ENCODE measurements at places on chromosomes 4 and X.
A peak's percentile ranks its signal among the peaks of the same experiment; 100 is the strongest.

GRCh38 chrX:10519761-10520160, 100.6 kb downstream of the MID1 start:
- no peak for DNase-seq

DNA sequence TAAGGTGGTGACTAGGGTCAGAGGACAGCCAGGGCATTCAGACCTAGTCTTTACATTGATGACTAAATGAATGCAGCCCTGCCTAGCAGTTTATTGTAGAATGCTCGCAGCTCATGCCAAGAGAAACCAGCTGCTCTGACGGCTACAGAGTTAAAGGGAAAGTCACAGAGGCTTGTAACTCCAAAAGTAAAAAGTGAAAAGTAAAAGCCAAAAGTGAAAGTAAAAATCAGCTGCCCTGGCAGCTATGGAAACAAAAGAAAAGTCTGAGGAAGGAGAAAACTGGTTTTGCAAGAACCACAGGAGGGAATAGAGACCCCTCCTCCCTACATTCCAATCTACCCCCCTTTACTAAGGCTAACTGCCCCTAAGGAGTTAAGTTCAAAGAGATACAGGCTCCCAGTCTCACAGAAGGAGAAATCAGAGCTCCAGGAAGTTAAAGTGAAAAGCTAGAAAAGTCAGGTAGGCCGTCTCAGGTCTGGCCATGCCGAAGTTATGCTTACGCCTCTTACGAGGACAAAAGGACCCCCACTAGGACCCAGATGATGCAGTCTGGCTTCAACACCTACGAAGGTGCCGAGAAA, 6.0 kb downstream of the GAGE10 start:
- peak; percentile 40 for DNase-seq

DNA sequence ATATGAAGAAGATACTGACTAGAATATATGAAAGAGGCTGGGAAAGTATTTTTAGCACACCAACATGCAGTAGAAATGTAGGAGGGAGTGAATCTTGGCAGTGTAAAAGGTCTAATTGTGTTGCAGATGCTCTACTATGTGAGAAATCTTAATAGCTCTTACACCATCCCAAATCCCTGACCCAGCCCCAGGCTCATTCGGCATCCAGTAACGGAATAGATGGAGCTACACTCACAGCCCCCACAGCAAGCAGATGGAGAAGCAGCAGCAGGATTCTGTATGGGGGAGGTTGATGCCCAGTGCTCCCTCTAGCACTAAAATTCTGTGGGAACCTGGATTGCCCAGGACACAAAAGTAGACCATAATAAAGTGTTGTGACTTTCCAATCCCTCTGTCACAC, 153.2 kb upstream of the PRDX4 start:
- DNase-seq: no peak

DNA sequence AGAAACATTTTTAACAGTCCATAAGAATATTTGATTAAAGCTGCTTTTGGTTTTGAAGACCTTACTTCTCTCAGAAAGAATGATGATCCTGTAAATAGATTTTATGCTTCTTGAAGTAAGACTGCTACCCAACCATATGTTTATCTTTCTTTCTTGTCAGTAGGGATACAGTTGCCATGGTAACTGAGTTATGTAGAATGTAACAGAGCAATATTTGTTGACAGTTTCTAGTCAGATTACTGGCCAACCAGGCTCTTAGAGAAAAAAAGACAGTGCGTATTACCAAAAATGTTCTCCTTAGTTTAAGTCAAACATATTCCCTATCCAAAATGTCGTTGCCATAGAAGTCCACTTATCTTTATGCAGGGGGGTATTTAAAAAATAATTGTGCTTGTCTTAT, 456.8 kb downstream of the PRR32 start:
- peak; percentile 2 for DNase-seq

- no peak for DNase-seq
Measured at GRCh38 chr4:186605261-186605865, 50.0 kb upstream of the MTNR1A start.
